SHP77 treated with DMSO at 0.1 percent for 48 hours (cell line): ENCODE measurements at places on chromosomes 11 and 22.

- DNase-seq: no peak
Measured at GRCh38 chr11:19818619-19819018, 106.0 kb downstream of the NAV2 start.

- no peak for DNase-seq
Measured at GRCh38 chr11:27028561-27028965, 12.1 kb upstream of the BBOX1 start.

GRCh38 chr11:118052581-118053206, 24.2 kb upstream of the TMPRSS4 start:
- DNase-seq: no peak

DNA sequence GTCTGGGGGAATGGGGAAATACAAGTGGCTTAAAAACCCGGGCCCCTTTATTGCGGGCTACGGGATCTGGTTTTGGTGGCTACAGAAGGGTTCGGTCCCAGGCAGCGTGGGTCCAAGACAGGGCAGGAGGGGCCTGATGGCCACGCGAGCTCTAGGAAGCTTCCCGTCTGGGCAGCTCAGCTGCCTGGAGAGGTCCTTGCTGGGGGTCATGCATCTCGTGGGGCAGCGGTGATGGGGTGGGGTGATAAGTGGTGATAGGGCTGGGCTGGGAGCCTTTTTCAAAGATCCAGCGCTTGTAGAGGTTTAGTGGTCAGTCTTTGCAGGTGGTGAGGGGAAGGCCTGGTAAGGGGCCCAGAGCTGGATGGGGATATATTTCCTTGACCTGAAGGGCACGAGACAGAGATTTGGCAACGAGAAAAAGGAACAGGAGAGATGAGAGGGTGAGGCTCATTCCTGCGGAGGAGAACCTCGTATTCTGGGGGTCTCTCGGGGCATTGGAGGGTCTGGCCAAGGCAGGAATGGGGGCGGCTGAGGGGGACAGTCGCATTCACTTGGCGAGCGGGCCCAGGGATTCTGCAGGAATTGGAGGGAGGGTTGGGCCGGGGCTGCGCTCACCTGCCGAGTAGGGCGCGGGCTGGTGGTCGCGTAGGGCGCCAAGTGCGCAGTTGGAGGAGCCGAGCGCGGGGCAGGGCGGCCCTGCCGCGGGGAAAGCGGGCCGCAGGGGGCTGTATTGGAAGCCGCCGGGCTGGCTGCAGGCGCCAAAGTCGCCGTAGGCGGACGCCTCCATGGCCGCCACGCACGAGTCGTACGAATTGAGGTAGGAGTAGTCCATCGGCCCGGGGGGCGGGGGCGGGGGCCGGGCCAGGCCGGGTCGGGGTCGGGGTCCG, 560 bp downstream of the PHOX2A start:
- DNase-seq: no peak

DNA sequence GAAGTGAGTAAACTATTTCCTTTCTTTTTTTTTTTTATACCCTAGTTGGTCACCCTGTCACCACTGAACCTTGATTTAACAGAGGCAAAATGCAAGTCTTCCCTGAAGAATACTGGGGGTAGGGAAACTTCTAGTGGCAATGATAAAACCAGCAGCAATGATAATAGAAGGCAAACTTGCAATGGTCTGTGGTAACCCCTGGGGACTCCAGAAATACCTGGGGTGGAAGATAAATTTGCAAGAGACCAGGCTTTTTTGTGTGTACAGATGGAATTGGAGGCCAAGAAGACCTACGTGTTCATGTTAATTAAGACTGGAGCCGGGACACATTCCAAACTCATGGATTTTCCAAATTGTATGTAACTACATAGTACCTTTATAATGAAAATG, 11.6 kb downstream of the APOL5 start:
- no peak for DNase-seq

- DNase-seq: no peak
Measured at GRCh38 chr22:26852176-26852575, 194.8 kb downstream of the MIAT start.

DNA sequence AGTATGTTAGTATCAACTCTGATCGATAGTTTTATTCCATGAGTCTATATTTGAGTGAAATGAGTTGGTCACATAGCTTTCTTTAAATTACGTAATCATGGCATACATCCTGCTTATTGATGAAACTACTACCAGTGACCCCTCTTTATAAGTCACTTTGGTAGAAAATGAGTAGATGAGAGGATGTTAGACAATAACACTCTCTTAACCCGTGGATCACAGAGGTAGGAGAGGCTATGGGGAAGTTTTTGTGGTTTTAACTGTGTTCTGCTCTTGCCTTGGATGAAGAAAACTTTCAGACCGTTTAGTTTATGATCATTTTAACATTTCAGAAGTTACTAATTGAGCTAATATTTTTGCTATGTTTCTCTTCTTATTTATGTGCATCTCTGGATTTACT, 34.0 kb downstream of the TBCEL start:
- no peak for DNase-seq

DNA sequence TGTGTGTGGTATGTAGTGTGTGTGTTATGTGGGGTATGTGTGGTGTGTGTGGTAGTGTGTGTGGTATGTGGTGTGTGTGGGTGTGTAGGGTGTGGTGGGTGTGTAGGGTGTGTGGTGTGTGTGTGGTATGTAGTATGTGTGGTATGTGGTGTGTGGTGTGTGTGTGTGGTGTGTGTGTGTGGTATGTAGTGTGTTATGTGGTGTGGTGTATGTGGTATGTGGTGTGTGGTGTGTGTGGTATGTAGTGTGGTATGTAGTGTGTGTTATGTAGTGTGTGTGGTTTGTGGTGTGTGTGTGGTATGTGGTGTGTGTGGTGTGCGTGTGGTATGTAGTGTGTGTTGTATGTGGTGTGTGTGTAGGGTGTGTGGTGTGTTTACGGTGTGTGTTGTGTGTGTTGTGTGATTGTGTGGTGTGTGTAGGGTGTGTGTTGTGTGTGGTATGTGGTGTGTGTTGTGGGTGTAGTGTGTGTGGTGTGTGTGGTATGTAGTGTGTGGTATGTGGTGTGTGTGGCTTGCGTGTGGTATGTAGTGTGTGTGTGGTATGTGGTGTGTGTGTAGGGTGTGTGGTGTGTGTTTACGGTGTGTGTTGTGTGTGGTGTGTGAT, 4.2 kb upstream of the PPP6R2 start:
- no peak for DNase-seq

DNA sequence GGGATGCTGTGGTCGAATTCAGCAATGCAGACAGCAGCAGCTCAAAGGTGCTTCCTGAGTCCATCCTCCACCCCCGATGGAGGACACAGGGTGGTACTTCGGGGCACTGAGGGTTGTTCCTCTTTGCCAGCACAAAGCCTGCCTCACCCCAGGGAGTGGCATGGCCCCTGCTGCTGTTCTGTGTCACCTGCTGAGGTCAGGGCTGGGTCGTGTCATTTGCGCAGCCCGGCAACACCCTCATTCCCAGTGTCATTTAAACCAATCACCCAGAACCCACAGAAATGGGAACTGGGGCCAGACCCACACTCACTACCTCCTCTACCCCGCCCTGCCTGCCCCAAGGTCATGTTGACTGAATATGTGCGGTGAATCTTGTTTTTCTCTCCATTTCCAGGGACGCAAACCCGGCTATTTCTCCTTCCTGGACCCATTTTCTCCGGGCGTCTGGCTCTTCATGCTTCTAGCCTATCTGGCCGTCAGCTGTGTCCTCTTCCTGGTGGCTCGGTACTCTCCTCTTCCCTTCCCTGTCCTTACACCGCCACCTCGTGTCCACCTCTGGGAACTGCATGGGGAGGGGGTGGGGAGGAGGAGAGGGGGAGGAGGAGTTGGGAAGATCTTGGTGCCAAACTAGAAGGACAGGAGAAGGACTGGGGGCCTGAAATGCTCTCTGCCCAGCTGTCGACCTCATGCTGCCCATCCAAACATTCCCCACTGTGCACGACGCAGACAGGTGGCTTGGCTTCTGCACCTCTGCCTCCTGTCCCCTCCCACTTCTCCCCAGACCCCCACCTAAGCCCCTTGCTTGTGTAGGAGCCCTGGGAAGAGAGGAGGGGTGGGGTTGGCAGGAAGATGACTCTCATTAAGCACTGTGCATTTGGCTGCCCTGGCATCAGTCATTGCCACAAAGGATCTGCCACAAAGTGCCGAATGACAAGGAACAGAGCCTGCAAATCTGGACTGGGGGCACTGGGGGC, 71.2 kb upstream of the TBCEL start:
- peak; percentile 38 for DNase-seq

DNA sequence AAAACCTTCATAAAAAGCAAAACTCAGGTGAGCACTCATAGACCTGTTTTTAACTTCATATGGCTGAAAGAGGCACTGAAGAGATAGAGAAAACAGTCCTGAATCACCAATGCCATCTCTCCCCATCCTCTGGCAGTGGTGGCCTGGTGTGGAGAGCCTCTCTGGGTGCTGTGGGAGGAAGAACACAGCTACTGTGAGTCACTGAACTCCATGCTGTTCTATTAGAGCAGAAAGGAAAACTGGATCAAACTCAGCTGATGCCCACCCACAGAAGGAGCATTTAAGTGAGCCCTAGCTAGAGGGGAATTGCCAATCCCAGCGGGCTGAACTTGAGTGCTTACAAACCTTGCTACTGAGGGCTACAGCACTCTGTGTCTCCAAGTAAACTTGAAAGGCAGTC, 115.3 kb upstream of the SESN3 start:
- DNase-seq: no peak

DNA sequence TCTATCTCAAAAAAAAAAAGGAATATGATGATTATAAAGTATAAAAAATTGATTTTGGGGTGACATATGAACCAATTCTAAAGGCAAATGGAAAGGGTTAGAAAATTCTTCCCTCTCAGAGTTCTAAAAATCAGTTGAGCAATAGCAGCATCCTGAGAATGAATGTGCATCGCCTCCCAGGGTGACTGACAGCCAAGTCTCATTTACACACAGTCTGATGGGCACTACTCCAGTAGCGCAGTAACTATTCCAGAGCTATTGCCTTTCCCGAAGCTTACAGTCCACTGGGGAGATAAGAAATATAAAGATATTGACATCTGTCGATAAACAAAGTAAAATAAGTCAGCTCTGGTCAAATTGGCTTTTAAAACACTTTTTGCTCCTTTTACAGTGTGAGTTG, 32.3 kb upstream of the SORL1 start:
- no peak for DNase-seq

- DNase-seq: no peak
Measured at GRCh38 chr22:27273436-27273835, 528.1 kb downstream of the MN1 start.

DNA sequence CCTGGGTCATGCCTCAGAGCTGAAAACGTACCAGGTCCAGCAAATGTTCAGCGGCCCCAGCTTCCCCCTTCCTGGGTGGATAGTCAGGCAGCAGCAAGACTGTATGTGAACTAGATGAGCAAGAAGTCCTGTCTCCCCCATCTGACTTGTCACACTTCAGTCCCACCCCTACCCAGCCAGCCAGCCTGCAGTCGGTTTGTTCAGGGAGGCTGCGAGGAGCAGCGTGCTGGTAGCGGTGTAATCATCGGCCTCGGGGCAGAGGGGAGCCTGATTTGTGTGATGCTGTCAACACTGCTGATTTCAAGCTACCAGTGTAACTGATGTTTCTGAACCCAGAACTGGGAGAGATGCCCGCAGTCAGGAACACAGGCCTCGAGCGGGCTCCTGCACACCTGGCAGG, 9.6 kb downstream of the TMEM258 start:
- DNase-seq: no peak

- no peak for DNase-seq
Measured at GRCh38 chr11:10699072-10699471, 5.5 kb upstream of the IRAG1 start.

DNA sequence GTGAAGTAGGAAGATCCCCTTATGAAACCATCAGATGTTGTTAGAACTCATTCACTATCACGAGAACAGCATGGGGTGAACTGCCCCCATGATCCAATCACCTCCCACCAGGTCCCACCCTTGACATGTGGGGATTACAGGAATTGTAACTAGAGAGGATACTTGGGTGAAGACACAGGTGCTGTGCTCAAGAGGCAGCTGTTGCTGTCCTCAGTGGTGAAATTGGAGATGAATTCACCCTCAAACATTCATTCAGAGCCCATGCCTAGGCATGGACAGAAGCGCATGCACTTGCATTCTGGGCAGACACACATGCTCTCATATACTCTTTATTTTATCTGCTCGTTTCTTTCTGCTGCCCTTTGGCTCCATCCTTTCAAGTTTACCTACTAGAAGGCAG, 385.0 kb downstream of the INSC start:
- DNase-seq: no peak

DNA sequence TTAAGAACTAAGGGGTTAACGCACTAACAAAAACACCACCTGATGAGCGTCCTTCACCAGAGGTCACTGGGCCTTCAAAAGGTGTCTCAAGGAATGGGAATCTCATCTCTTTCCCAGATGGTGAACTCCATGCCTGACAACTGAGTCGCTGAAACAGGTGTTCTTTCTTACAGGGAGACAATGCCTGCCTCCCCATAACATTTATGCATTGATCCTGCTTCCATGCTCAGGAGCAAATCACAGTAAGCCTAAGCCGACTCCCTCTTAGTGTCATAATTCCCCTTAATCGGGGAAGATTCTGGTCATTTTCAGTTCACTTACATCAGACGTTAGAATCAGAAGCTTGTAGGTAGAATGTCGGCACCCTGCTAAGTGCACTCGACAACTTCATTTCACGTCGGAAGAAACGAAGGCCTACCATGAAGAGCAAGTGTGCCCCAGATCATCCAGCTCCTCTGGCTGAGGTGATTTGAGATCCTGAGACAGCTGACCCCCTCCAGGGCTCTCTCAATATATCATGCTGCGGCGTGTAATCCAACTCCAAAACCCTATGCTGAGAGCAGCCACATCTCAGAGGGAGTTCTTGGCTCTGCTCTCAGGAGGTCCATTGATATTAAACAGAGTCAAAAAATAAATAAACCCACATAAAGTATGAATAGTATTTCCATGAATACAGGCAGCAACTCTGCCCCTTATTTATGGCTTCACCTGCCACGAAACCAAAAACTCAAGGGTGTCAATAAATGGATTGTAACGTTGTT, 163.1 kb downstream of the LARGE1 start:
- no peak for DNase-seq

DNA sequence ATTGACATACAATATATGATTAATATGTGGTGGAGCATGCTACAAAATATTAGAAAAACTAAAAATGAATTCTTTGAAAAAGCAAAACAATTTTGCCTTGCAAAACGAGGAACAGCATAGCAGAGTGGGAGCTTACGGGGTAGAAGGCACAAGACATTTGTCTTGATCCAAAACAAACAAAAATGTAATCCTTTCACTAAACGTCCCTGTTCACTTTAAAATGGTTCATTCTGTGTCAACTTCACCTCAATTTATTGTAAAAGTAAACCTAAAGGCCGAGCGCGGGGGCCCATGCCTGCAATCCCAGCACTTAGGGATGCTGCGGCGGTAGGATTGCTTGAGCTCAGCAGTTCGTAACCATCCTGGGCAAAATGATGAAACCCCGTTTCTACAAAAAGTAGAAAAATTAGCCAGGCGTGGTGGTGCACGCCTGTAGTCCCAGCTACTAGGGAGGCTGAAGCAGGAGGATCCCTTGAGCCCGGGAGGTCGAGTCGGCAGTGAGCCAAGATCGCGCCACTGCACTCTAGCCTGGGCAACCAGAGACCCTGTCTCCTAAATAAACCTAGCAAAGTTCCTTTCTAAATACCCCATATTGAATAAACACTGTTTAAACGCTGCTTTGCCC, 2.0 kb downstream of the PRDM10 start:
- no peak for DNase-seq
